Suppressor macrophage (primary cell): ENCODE measurements at places on chromosomes 3 and 15.
A peak's percentile ranks its signal among the peaks of the same experiment; 100 is the strongest.

- no peak for DNase-seq
Measured at GRCh38 chr3:81788610-81789009, 27.2 kb upstream of the GBE1 start.

DNA sequence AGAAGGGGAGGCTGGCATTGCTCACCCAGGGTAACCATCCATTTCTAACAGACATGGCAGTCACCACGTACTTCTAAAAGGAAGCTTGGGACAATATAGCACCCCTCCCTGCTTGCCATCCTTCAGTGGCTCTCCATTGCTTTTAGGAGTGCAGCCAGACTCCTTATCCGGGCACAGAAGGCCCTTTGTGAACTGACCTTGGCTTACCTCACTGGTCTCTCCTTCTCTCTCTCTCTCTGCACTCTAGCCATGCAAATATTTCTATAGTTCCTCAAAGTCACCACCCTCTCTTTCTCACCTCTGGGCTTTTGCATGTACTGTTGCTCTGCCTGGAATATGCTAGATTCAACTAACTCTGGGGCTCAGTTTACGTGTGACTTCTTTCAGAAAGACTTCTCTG is 301.1 kb downstream of the SHQ1 start:
- no peak for DNase-seq

GRCh38 chr3:112643621-112644240 is 2.8 kb upstream of the CCDC80 start:
- no peak for DNase-seq

DNA sequence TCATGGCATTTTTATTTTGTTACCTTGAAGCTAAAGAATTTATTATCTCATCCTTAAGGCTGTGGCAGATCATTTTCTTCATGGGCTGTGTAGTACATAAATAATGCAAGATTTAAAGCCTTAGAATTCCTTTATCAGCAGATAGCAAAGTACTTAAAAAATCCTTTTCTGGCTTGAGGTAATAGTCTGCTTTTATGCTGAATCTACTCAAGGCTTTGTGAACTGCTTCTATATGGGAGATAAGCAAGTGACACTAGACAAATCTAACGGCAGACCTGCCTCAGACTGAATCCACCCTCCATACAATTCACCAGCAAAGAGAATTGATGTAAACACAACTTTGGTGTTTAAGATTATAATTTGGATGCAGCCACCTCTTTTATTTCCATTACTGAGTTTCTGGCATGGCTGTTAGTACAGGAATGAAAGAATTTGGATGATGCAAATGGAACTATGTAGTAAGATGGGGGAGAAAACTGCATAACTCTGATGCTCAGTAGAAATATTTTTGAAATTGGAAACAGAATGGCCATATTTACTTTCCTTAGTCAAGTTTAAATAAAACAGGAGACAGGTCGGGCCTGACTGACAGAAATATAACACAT is 1121.5 kb downstream of the NAALADL2 start:
- DNase-seq: no peak

GRCh38 chr3:20072422-20072821 is 32.2 kb downstream of the KAT2B start:
- DNase-seq: no peak

GRCh38 chr3:62332835-62333244 is 40.5 kb downstream of the FEZF2 start:
- peak; percentile 35 for DNase-seq

GRCh38 chr15:59369597-59369996 is 3.1 kb downstream of the MYO1E start:
- DNase-seq: no peak

- DNase-seq: no peak
Measured at GRCh38 chr3:72553298-72553697, 294.9 kb downstream of the SHQ1 start.

- no peak for DNase-seq
Measured at GRCh38 chr3:55879901-55880331, 392.8 kb upstream of the WNT5A start.

- no peak for DNase-seq
Measured at GRCh38 chr3:45491344-45491743, 103.0 kb downstream of the LARS2 start.

GRCh38 chr3:80492162-80492561 is 724.4 kb upstream of the ROBO1 start:
- DNase-seq: no peak

DNA sequence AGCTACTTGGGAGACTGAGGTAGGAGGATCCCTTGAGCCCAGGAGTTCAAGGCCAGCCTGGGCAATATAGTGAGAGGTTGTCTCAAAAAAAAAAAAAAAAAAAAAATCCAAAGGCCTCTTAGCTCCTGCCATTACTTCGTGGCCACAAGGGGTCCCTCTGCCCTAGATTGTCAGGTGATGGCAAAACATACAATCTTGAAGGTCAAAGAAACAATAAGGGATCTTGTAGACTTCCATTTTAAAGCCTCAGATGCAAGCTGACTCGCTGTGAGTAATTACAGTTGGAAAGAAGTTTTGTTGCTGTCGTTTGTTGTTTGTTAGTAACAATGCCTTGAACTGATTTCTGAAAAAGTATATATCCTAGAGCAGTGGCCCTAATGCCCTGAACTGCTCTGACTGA is 55.9 kb upstream of the PLCL2 start:
- peak; percentile 77 for DNase-seq

DNA sequence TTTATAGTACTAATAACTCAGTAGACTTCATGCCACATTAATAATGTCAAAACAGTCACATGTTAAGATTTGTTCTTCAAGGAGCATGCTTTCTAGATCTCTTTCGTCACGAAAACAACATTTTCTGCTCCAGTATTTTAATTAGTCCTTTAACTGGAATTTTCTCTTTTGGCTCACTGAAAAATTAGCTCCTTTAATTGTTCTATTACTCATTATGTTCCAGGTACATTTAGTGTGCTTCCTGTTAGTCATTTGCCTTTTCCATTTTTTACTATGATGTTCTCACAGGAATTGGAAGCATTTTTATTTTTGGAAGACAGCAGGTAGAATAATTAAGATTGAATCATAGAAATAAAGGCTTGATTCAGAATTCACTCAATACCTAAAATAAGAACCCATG is 111.2 kb downstream of the SLC9A9 start:
- no peak for DNase-seq

GRCh38 chr15:68536331-68537095 is 42.3 kb upstream of the CORO2B start:
- no peak for DNase-seq

- no peak for DNase-seq
Measured at GRCh38 chr3:142501004-142501926, 53.4 kb upstream of the XRN1 start.

DNA sequence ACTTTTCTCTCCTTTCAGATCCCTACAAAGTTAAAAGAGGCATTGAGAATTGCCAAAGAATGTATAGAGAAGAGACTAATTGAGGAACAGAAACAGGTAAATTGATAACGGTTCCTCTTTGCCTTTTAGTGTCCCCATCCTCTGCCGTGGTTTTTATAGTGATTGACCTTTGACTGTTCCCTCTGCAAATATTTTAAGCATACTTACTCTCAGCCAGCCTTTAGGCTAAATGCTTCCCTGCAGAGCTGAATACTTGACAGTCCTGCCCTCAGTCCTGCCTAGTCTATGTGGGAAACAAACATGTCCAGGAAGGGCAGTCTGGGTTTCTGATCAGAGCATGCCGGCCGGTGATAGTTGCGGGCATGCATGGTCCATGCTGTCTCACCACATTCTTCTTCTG is 24.7 kb downstream of the PDHB start:
- no peak for DNase-seq

- peak; percentile 97 for DNase-seq
Measured at GRCh38 chr3:48472923-48473616, 26.5 kb downstream of the ATRIP start.

GRCh38 chr15:41860049-41860828 is 21.6 kb downstream of the PLA2G4B start:
- peak; percentile 74 for DNase-seq

DNA sequence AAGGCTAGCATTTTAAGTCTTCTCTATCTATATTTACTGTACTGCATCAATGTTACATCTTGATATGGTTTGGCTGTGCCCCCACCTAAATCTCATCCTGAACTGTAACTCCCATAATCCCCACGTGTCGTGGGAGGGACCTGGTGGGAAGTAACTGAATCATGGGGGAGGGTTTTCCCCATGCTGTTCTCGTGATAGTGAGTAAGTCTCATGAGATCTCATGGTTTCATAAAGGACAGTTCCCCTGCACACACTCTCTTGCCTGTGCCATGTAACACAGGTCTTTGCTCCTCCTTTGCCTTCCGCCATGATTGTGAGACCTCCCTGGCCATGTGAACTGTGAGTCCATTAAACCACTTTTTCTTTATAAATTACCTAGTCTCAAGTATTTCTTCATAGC is 161.5 kb downstream of the TBC1D5 start:
- DNase-seq: peak; percentile 20

DNA sequence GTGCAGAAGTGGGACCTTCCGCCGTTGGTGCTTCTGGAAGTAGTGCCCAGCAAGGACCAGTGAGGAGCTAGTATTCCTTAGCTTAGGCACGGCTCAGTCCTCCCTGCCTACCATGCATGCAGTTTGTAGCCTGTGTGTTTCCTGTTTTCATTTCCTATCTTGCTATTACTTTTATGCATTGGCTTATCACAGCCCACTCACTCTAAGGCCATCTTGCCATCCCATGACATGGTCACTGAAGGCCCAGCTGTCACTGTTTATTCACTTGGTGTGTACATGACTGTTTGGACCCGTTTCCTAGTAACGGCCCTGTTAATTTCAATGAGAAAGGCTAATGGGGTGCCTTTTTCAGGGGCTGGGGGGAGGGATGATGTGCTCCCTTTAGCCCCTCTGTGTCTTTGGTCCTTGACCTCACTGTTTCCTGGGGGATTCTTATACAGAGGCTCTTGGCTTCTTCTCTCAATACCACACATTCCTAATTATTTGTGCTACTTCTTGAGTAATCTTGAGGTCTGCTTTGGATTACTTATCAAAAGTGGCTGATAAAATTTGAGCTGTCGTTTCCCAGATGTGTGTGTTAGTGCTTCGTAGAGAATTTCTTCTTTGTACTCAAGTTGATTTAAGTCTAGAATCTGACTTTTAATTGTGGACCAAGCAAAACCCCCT is 24.5 kb upstream of the TRAK1 start:
- peak; percentile 61 for DNase-seq

DNA sequence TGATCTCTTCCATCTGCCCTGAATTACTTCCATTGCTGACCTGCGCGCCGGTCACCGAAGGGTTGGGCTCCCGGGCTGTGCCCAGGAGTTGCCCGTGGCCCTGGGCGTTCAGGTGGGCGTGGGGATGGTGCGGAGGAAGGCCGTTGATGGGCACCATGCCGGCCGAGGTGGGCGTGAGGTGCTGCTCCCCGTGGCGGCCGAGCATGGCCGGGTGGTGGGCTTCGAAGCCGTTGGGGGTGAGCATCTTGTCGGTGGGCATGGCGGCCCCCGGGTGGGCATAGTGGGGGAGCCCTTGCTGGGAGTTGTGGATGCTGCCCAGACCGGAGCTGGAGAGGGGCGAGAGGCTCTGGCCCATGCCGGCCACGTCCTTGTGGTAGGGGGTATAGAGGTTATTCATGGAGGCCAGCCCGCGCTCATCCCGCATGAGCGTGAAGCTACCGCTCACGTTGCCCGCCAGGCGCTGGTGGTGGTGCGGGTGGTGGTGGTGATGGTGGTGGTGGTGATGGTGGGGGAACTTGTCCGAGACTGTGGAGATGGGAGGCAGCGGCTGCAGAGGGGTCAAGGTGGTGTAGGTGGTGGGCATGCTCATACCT is 1.0 kb downstream of the ONECUT1 start:
- no peak for DNase-seq

GRCh38 chr3:73403444-73403843 is 221.3 kb downstream of the PDZRN3 start:
- no peak for DNase-seq

DNA sequence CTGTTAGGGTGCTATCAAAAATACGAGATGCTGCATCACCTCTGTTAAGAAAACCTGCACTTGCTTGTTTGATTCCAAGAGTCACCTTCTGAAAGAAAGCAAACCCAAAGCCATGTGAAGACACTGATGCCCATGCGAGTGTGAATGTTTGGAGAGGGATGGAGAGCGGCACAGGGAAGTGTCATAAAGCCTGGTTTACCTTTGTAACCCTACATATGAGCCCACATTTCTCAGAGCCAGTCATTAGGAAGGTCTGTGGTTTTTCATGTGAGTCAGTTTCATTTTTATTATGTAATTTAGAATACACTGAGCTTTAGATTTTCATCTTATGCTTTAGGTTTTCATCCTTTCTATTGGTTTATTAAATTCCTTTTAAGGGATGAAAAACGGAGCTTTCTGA is 896.8 kb downstream of the ROBO1 start:
- no peak for DNase-seq

GRCh38 chr3:114112696-114113095 is 56.2 kb downstream of the QTRT2 start:
- no peak for DNase-seq

DNA sequence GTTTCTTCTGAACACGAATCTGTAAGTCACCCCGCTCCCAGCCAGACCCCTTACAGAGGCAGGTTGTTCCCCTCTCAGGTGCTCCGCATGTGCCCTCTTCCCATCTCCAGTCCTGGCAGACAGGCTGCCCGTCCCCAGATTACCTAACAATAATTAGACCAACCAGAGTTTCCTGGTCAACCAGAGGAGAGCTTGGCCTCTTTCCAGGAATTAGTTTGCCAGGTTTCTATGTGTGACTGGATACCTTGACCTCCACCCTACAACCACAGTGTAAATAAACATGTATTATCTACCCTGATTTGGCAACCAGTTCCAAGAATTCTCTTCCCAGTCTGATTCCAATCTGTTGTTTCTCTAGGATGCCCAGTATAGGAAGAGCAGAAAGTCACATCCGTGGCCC is 178.0 kb upstream of the UMPS start:
- no peak for DNase-seq

DNA sequence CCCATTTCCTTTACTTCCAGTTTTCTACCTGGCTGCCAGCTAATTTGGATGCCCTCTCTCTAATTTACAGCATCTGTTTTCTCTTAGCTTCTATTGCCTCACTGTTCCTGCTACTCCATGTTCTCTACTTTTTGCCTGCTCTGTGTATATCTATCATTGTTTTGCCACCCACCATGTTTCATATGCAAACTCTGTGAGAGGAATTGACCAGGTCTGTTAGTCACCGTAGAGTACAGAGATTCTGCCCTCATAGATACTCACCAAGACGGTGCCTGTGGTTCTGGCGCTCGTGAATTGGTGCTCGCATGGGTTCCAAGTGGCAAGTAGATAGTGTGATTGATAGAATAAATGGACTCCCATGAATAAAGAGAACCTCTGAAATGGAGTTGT is 288.8 kb downstream of the CNTN6 start:
- DNase-seq: no peak

GRCh38 chr3:8488411-8488810 is 13.2 kb upstream of the LMCD1 start:
- no peak for DNase-seq
